ENCODE measurements at places on chromosomes 16 and 17.

DNA sequence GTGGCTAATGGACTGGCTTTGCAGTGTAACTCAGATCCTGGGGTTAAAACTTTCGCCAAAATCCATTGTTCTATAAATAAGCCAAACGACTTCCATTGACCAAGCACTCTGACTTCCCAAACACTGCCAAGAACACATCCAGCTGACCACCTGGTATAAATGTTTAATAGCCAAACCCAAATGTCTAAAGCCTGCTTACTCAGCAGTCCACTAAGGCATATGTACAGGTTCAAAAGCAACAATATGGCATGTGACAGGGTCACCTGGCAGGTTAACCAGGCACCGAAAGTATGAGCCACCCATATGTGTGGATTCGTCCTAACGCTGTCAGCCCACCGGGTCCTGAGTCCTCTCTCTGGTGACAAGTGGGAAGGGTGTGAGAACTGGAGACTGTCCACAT is 2.1 kb downstream of the CSNK1D start:
- no peak for DNase-seq

GRCh38 chr16:87344931-87345631 is 27.9 kb upstream of the C16orf95 start:
- DNase-seq, result no peak

DNA sequence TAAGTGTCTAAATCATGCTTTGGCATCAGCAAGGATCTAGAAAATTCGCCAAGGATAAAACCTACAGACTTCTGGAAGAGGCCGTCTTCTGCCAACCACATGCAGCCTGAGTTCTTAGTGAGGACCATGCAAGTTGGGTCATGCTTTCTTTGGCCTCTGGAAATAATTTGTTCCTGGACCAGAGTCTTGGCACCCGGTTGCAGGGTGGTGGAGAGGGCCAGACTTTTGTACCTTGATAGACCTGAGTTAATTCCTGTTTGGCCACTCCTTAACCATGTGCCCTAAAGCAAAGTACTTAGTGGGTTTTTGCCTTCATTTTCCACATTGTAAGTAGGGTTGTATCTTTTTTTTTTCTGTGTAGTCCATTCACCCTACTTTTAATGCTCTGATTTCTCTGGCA is 283.4 kb upstream of the IRX5 start:
- no peak for DNase-seq

DNA sequence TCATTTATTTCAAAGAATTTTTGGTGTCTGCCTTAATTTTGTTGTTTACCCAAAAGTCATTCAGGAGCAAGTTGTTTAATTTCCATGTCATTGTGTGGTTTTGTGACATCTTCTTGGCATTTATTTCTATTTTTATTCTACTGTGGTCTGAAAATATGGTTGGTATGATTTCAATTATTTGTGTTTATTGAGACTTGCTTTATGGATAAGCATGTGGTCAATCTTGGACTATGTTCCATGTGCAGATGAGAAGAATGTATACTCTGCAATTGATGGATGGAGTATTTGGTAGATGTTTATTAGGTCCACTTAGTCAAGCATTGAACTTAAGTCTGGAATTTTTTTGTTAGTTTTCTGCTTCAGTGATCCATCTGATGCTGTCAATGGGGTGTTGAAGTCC is 383.0 kb downstream of the PMP22 start:
- DNase-seq, result peak; percentile 81

GRCh38 chr16:88345721-88346560 is 36.8 kb upstream of the ZNF469 start:
- no peak for DNase-seq

DNA sequence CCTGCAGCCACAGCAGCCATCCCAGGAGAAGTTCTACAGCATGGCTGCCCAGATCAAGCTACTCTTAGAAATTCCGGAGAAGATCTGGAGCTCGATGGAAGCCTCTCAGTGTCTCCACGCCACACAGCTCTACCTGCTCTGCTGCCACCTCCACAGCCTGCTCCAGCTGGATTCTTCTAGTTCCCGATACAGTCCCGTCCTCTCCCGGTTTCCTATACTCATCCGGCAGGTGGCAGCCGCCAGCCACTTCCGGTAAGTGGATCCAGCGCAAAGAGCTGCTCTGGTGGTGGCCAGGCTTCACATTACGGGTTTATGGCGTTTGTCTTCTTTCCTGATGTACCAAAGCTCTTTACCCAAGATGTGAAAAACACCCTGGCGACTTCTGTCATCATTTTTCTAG is 3.6 kb downstream of the COG1 start:
- DNase-seq, result no peak

DNA sequence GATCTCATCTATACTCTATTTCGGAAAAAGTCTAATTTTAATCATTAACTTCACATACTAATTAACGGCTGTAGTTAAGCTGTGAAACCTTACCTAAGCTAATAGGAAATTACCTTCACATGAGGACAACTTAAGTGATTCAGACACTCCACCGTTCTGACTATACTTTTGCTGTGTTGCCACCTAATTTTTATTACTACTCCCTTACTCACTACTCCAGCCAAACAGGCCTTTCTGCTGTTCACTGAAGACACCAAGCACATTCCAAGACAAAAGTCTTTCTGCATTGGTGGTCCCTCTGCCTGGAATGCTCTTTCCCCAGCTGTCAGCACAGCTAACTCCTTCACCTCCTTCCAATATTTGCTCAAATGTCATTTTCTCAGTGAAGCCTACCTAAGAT is 1.3 kb downstream of the CMTR2 start:
- no peak for DNase-seq

DNA sequence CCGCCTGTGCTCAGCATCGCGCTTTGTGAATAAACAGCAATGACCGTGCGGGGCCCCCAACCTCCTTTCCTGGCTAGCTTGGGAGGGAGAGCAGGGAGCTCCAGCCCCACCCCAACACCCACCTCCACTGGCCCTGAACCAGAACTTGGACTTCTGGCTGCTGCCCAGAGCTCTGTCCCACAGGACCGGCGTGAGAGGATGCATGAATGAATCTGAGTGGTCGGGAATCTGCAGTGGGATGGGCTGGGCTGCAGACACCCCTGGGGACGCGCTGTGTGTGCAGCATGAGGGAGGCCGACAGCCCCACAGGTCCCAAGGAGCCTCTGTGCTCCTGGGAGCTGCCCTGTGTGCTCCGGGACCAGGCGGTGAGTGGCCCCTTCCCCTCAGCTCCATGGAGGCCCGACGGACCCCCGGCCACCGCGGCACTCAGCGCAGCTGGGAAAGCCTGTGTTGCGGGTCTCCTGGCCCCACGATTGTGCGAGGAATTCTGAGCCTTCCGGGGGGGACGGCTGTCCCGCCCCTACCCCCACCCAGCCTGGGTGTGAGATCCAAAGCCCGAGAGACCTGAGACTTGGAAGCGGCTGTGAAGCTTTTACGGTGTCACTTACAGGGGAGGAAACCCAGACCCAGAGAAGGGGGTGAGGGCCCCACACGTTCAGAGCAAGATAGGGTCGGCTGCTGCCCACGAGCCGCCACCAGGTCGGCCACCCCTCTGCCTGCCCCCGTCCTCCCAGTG is 5.4 kb downstream of the PIEZO1 start:
- no peak for DNase-seq

All from EH (cell line).